Activated CD4-positive, CD25-positive, alpha-beta regulatory T cell (primary cell): ENCODE measurements at places on chromosomes 1 and 21.

DNA sequence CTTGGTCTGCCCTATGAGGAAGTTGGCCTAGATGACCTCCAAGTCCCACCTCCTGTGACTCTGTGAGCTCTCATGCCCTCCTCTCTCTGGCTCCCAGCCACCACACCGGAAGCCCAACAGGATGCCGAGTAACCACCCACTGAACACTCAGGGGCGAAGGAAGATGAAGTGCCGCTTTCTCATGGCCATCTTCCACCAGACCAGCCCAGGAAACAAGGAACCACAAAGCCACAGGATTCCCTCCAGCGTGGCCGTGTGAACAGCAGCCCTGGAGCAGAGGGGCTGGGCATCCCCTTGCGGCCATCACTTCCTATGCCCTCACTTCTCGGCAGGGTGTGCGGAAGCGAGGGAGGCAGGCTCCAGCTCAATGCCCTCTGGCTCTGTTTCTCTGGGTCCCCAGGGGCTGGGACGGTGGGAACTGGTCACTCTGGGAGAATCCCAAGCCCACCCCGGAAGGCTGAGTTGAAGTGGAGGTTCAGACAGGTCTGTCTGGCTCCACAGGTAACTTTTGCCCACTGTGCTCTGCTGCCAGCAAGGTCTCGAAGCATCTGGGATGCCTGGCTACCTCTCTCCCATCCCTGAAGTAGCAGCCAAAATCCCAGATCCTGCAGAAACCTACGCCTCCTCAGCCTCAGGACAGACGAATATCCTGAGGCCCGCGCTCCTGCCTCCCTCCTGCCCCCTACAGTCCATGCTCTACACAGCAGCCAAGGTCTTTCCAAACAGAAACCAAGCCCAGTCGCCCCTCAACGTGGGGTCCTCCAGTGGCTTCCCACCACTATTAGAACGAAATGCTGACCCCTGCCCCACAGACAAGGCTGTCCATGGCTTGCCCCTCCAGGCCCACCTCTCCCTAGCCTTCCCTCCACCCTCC, 44.2 kb upstream of the ECE1 start:
- peak; percentile 27 for DNase-seq

DNA sequence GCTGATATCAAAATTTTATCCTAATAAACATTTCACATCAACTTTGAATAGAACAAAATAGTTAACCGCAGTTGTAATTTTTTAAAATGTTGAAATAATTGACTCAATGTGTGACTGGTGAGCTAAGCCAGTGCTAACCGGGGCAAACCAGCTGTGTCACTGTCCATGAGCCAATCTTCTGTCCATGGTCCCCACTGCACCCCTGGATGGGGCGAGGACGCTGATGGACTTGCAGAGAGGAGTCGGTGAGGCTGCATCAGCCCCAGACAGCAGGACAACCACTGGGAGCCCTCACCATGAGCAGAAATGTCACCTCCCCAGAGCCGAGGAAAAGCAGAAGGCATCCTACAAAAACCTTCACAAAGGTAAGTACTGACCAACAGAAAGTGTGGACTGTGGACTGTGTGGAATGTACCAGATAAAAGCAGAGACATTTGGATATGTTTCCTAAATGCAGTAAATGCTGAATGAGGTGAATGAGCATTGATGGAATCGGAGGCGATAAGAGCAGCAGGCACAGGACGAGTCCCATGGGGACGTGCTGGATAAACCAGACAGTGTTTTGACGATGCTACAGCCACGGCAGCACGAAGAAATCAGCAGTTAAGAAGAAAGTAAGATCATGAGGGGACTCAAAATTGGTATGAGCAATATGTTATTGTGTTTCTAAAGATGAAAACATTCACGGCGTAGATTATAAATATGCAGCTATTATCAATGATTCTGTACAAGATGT, 115.0 kb upstream of the BACE2 start:
- no peak for DNase-seq

- no peak for DNase-seq
Observed at GRCh38 chr1:243320224-243320623, 64.4 kb downstream of the SDCCAG8 start.

DNA sequence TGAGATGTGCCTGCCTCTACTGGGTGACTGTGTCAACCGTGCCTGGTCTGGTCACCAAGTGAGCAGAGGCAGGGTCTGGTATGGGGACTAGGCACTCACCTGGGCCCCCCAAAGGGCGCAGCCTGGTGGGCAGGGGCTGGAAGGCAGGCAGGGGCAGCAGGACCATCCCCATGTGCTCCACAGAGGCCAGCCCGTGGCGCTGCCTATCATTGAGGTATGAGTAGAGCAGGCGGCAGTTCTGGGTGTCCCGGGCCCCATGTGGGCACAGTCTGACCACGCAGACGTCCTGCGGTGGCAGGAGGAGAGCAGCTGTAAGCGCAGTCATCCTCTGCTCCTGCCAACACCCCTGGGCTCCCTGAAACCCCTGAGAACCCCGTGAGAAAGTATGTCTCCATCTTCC, 23.7 kb downstream of the SPOCD1 start:
- DNase-seq: no peak

- DNase-seq: no peak
Observed at GRCh38 chr1:246200738-246201137, 306.3 kb downstream of the SMYD3 start.
